ENCODE measurements at places on chromosomes 11 and 22.

DNA sequence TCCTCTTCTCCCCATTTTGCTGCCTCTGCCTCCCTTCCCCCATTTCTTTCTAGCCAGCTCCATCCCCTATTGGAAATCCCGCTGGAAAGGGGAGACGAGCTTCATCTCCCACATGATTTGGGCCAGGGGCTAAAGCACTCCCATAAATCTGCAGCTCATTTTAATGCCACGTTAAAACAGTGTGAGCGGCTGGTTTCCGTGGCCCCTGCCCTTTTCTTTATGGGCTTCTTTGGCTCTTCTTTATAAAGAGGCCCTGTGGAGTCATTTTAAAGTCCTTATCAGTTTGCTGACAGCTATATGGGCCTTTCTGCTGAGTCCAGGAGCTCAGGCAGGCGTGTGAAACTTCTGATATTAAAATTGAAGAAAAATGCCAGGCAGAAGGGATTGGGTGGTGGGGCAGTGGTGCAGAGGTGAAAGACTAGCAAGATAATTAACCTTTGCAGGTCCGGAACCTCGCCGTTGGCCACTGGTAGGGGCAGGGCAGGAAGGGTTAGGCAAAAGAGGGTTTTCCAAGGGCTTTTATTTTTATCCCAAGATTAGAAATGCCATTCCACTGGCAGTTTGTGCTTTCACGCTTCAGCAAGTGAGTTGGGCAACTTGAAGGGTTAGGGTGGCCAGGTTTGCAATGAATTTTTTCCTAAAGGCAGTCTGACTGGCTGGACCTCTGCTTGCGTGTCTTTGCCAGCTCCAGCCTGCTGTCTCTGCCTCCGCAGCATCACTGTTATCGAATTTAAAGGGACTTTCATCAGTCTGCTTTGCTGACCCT lies 44.3 kb downstream of the EXT2 start:
- DNase-seq, result no peak

- DNase-seq, result no peak
Measured at GRCh38 chr11:114044042-114044871, 15.3 kb upstream of the ZBTB16 start.

GRCh38 chr22:46319319-46319718 lies 16.2 kb upstream of the TRMU start:
- no peak for DNase-seq

DNA sequence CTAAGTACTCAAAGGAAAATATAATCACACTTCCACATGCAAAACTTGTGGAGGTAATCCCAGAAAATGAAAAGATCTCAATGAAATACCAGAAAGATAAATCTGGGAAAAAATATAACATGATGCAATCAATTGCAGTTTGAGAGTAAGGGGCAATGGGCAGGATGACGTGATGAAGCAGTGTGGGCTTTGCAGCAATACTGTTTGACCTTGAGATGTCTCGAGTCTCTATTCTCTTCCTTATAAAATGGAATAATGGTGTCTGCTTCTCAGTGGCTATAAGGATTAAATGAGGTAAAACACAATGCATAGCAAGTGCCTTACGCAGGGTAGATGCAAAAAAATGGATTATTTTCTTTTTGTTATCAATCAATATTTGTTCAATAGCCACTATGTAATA lies 447.5 kb downstream of the BUD13 start:
- no peak for DNase-seq

GRCh38 chr11:2271077-2271326 lies 614 bp upstream of the ASCL2 start:
- no peak for DNase-seq

GRCh38 chr11:132886335-132886734 lies 646.0 kb downstream of the OPCML start:
- DNase-seq, result peak; percentile 85

DNA sequence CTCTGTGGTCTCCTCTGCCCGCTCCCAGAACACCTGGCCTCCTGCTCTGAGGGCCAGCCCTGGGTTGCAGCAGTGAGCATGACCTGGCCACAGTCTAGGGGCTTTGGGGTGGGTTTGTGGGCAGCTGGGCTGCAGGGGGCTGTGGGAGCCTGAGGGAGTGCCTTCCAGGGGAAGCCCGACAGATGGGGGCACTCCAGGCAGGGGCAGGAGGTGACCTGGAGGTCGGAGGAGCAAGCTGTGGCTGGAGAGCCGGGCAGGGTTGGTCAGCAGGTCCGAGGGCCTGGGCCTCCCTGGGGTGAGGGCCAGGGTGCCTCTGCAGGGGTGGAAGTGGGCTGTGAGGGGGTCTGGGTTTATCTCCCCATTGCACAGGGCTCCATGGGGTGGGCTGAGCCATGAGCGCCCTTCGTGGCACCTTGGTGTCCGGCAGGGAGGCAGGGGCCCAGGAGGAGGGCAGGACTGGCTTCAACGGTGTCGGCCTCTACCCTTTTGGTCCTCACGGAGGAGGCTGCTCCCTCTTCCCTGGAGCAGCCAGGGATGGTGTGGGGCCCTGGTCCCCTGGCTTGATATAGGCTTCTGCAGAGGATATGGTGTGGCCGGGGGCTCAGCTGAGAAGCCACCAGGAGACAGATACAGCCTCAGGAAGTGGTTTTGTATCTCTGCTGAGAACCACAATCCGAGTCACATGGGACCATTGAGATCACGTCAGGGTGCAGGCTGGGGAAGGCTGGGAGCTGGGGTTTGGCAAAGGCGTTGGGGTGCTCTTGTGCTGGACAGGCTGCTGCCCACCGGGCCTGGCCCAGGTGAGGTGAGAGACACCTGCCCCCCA lies 22.3 kb downstream of the KCNQ1 start:
- DNase-seq, result no peak

DNA sequence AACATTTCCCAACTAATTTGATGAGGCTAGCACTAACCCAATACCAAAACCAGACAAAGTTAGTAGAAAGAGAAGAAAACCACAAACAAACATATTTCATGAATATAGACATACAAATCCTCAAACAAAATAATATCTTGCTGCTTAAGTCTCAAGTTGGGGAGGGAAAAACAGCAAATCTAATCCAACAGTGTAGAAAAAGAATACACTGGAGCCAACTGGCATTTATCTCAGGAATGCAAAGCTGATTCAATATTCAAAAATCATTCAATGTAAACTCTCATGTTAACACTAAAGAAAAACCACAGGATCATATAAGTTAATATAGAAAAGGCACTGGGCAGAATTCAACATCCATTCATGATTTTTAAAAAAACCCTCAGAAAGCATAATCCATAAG lies 18.2 kb downstream of the GNB1L start:
- no peak for DNase-seq

GRCh38 chr11:20000022-20000350 lies 160.3 kb downstream of the DBX1 start:
- no peak for DNase-seq

GRCh38 chr22:17629641-17630040 lies 1.1 kb upstream of the ATP6V1E1 start:
- DNase-seq, result no peak

- no peak for DNase-seq
Measured at GRCh38 chr11:131683666-131684065, 313.3 kb downstream of the NTM start.

GRCh38 chr22:38413085-38414008 lies 41.7 kb downstream of the KCNJ4 start:
- DNase-seq, result no peak

- no peak for DNase-seq
Measured at GRCh38 chr11:115202074-115202473, 302.1 kb downstream of the CADM1 start.

DNA sequence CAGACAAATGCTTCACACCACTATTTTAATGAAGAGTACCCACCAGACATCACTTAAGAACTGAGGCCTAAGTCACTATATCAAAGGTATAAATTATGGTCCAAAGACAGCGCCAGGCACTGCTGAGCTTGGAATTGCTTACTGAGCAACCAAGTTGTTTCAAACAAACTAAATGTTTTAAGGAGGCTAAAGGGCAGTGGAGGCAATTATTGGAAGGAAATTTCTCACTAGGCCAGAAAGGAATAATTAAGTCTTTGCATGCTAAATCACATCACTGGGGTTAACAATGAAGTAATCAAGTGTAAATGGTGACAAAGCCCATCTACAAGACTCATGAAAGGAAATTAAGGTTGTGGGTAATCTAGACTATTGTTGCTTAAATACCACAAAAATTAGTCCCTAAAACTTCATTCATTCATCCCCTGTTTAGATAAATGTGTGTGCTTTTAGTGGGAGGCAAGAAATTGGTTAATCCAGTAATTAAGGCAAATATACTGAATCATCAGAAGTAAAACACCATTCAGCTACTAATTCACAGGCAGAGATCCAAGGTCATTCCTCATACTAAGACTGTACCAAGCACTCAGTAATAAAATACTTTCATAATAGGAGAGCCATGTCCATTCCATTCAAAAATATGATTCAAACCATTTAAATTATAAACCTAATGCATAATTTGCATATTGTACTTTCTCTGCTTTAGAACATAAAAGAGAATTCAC lies 21.2 kb downstream of the LGR4 start:
- no peak for DNase-seq

GRCh38 chr11:35621620-35622019 lies 3.4 kb downstream of the FJX1 start:
- no peak for DNase-seq

DNA sequence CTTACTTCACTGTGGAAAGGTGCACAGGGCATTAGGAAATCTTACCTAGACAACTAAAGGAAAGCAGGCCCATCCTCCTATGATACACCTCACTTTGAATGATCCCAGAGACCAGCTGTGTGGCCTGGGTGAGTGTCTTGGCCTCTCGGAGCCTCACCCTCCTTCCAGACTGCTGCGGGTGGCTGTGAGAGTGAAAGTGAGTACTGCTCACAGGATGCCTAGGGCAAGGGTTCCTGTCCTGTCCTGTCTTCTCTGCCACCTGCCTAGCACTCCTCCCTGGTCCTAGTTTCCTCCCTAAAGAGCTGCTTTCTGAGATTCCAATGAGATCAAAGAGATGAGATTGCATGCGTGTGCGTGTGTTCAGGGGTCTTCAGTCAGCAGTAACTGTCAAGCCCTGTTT lies 19.5 kb upstream of the ADORA2A start:
- DNase-seq, result no peak

DNA sequence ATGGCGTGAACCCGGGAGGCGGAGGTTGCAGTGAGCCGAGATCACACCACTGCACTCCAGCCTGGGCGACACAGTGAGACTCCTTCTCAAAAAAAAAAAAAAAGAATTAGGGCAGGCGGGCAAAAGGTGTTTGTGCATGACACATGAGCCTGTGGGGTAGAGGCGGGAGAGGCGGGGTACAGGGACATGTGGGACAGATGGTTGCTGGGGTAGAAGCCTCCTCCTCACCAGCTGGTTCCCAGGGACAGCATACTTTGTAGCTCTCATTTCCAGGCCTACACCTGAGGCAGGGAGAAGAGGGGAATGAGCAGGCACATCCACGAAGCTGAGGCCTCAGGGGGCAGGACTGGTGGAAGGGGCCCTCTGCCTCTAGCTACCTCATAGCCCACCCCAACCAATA lies 23.7 kb downstream of the YWHAH start:
- DNase-seq, result no peak

- no peak for DNase-seq
Measured at GRCh38 chr11:1864831-1865665, 12.2 kb downstream of the LSP1 start.

- DNase-seq, result no peak
Measured at GRCh38 chr11:46348566-46349401, 1.5 kb downstream of the DGKZ start.

DNA sequence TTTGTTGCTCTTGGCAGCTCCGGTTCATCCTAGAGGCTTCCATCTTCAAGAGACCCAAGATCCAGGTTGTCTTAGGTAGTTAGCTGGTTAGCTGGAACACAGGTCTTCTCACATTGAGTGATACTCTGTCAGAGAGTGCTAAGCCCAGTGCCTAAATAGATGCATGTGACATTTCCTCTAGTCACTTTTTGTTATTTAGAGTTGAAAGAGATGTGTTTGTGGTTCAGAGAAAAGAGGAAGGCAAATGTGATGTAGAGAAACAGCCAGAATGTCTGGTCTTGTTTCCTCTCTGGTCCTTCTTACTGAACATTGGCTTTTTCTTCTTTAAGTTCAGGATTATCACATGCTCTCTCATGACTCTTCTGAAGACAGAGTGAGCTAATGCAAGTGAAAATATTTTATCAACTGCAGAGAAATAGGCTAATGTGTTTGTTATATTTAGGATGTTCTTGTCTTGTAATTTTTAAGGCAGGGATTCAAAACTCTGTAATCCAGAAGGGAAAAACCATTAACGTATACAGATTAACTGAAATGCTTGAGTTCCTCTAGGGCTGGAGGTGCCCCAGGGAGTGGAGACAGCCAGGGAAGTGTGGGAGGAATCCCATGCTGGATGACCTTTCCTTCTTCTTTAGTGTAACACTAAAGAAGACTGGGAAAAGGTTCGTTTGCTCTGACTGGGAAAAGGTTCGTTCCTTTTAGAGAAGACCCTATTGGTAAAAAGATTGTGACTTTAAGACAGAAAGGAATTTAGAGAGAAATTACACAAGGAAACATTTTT lies 75.4 kb downstream of the SWAP70 start:
- DNase-seq, result no peak

- DNase-seq, result no peak
Measured at GRCh38 chr22:20552443-20553401, 45.3 kb downstream of the MED15 start.

DNA sequence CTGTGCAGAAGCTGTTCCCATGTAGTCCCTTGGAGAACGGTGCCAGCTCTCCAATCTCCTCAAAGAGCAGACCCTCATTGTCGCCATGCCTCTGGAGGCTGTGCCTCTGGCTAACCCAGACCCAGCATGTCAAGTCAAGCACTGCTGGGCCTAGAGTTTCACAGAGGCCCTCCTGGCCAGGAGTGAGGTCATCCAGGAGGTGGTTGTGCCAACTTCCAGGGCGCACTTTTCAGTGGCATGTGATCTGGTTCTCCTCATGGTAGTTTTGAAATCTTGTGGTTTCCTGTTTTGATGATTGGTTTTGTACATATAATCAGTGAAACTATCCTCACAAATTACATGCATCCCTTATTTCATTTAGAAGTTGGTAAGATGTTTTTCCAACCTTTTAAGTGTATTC lies 78.9 kb downstream of the PPFIBP2 start:
- DNase-seq, result no peak

GRCh38 chr11:27281740-27282590 lies 81.0 kb downstream of the CCDC34 start:
- DNase-seq, result peak; percentile 100

DNA sequence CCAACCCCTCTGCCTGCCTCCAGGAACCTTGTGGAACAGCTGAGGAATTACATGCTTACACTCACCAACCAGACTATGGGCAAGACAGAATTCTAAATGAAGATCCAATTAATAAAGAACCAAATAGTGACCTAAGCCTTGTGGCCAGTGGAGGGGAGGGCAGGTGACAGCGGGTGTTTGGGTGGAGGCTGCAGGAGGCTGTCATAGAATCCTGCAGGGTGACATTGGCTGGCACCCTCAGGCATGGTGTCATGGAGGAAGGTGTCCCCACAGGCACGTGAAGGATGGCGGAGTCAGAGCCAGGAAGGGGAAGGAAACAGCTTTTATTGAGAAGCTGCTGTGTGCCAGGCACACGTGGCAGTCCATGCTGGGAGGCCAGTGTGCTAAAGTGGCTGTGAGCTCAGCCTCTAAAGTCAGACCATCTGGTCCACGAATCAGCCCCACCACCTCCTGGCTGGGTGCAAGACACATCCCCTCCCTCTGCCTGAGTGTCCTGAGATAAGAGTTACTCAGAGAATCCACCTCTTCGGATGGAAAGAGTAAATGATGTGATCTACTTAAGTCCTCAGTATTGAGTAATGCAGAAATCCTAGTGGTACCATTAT lies 8.7 kb downstream of the MYO18B start:
- no peak for DNase-seq

Data from fibroblast of lung (primary cell).